ENCODE measurements at places on chromosomes 3 and 15.

- DNase-seq = no peak
Measured at GRCh38 chr15:25431836-25432561, 6.8 kb downstream of the UBE3A start.

- DNase-seq = no peak
Measured at GRCh38 chr3:173501931-173502489, 104.5 kb downstream of the NLGN1 start.

DNA sequence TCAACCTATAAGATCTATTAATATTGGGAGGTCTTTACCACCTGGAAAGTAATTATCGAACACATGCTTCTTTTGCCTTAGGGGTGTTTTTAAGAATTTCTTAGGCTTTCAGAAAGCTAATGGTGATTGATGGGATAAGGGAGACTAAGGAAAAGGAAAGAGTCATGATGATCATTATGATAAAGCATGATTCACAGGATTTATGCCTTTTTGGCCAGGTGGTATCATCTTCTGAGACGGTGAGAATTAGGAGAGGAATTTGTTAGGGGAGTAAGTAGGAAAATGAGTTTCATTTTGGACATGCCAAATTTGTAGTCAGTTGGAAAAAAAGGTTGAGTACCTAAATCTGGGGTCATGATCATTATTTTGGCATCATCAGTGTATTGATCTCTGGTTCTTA, 8.9 kb downstream of the ARMC8 start:
- no peak for DNase-seq

DNA sequence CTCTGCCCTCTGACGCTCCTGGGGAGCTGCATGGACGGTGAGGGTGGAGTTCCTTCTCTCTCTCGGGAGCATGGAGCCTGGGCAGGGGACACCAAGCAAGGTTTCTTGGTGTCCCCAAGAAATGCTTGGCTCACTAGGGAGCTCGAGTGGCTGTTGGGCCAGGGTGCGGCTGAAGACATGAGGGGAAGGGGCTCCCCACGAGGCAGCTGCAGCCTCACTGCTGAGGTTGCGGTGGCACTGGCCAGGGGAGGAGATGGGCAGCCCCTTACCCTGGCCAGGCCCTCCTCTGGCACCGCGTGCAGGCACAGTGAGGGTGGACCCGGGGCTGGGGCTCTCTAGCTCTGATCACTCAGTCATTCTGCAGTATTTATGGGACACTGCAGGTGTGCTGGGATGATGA, 43.5 kb upstream of the SLC41A3 start:
- no peak for DNase-seq

- no peak for DNase-seq
Measured at GRCh38 chr15:64732156-64732860, 43.1 kb downstream of the RBPMS2 start.

- DNase-seq = no peak
Measured at GRCh38 chr3:150411546-150411945, 3.4 kb downstream of the TSC22D2 start.

DNA sequence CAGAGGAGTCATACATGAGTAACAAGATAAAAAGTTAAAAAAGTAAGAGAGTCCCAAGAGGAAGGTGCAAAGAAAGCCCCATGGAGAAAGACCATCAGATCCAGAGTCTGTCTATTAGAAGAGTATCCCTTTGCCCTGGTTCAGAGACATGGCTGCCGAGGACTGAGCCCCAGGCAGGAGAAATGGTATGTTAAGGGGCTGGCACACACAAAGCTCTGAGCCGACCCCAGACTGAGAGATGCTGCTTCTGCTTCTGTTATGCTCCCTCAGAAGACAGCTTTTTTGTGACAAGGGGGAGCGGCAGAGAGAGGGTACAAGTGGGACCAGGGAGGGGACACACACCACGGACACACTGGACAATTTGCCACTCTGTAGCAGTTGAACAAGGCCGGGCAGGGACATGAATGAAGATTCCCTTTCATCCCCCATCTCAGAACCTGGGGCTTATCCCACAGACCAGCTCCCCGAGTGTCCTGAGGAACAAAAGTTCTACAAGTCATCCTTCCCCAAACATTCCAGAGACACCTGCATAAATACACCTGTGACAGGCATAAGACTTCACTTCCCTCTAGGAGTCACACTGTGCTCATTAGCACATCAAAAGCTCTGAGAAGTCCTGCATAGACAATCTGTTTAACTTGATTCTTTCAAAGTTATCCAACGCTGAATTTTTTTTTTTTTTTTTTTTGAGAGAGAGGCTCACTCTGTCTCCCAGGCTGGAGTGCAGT, 161.6 kb upstream of the WNT5A start:
- DNase-seq = no peak

DNA sequence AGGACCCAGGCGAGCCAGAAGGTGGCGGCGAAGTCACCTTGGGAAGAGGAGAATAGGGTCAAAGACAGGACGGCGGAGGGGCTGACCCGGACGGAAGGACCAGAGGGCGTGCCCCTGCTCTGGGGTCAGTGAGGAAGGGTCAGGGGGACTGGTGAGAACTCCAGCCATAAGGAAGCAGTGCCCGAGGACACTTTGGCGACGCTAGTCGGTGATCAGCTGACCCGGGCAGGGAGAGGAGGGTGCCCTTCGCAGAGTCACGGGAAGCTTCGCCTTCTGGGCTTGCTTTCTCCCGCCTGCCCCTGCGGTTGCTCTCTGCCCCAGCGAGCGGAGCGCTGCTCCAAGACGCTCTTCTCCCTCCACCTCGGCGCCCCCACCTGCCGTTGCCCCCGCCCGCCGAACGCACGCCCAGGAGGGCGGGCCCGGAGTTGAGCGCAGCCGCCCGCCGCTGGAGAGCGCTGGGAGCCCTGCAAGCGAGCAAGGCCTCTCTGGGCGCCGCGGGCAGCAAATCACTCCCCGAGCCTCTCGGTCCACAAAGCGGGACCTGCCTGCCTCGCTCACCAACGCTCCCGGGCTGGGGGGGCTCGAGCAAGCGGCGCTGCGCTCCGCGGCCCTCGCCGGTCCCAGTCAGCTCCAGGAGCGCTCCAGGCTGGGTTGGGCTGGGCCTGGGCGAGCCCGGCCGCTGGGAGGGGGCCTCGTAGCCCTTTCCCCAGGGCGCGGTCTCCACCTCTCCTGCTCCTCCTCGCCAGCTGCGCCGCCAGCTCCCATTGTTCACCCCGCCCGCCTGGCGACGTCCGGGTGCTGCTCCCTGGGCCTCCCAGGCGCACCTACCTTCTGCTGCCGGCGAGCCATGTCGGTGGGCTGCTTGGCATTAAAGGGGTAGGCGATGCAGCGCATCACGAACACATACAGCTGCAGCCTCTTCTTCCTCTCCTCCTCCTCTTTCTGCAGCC, 1.2 kb downstream of the CADPS start:
- DNase-seq = no peak

DNA sequence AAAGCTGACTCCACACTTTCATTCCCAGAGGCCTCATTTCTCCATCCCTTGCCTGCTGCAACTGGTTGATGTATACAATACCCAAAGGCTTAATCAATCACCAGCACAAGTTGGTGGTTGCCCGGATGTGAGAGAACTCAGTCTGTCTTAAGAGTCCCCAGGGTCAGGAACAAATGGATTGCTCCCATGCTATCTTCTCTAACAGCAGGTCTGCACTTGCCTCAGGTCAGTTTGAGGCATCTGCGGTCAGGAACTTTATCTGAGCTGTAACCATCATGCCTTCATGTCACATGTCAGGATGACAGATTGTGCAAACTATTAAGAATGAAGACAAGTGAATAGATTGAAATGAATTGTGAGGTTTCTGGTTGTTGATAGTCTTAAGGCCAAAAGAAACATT, 56.1 kb downstream of the BFSP2 start:
- no peak for DNase-seq

GRCh38 chr3:195060531-195061291, 210.2 kb downstream of the XXYLT1 start:
- no peak for DNase-seq

DNA sequence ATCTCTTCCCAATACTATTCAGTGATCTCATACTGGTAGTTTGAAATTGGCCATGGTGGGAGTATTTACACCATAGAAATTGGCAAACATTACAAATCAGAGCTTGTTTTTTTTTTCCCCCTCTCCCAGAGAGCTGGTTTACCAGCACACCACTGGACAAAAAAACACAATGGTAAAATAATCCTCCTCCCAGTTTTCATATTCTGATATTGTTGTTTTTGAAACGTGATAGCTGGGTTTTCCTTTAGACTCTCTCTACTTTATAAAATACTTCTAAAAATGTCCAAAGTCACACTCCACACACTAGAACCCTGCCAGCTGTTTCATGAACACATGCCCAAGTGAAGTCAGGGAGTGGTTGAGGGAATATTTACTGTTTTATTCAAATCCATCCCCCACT, 187.5 kb downstream of the DTWD1 start:
- DNase-seq = no peak

DNA sequence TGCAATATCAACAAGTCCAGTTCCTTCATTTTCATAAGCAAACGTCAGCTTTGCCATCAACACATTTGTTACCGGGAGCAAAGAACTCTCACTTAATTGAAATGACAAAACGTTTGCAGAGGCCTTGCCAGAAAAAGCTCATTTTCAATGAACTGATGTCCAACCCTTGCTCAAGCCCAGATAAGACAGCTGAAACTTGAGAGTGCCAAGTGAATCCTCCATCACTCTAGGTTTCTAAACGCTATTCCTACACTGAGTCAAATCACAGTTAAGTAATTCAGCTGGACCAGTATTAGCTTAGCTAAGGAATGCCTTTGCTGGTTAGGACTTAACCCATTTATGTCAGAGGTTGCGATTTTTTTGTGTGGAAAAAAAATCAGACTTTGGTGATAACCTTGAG, 11.5 kb downstream of the CHSY1 start:
- DNase-seq = no peak

DNA sequence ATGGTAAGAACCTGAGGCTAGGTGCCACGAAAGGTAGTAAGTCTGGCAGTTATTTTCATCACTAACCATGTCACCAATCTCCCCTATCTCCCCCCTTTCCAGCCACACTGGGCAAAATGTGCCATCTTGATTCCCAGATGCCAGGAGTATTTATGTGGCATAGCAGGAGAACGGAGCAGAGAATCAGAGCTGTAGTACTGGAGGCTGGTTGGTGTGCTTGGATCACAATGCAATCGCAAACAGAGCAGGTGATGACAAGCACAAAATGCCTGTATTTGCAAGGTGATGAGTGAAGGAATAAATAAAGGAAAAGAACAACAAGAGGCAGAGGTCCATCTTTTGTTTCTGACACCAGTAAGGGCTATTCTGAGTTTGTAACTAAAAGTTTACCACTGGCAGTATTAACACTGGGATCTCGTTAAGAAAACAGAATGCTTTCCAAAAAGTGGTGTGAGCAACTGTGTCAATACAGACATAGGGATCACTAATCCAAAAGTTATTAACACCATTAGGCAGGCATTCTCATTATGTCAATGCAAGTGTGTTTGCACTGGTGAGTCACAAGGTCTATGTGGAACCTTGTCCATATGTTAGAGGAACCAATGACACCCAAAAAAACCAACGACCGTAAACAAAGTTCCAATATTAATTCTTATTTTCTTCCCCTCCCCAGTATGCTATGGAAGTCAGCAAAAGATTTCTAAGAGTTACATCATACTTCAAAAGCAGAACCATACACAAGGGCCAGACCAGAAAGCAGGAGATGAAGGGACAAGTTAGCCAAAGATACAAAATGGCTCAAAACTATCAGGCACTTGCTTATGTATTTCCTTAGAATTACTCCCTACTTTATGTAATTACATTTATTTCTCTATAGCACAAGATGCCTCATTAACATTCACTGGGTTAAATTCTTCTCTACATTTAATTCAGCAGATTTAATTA, 556.6 kb downstream of the FOXP1 start:
- no peak for DNase-seq

GRCh38 chr3:33826206-33826605, 27.8 kb downstream of the PDCD6IP start:
- DNase-seq = no peak

- no peak for DNase-seq
Measured at GRCh38 chr15:31200735-31201151, 99.2 kb upstream of the TRPM1 start.

DNA sequence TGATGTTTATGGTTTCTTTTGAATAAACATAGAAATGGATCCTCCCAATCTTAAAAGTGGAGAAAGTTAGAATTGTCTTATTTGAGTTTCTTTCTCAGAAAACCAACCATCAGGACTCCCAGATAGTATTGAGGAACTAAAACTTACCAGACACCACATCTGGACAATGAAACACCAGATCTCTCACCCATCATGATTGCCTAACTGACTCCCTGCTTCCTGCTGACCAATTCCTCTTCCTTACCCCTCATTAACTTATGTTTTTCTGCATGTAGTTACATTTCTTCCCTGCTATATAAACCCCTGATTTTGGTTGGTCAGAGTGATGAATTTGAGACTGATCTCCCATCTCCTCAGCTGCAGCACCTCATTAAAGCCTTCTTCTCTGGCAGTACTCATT, 242.0 kb upstream of the SETMAR start:
- no peak for DNase-seq
